ENCODE measurements at places on chromosomes 6 and 20.

DNA sequence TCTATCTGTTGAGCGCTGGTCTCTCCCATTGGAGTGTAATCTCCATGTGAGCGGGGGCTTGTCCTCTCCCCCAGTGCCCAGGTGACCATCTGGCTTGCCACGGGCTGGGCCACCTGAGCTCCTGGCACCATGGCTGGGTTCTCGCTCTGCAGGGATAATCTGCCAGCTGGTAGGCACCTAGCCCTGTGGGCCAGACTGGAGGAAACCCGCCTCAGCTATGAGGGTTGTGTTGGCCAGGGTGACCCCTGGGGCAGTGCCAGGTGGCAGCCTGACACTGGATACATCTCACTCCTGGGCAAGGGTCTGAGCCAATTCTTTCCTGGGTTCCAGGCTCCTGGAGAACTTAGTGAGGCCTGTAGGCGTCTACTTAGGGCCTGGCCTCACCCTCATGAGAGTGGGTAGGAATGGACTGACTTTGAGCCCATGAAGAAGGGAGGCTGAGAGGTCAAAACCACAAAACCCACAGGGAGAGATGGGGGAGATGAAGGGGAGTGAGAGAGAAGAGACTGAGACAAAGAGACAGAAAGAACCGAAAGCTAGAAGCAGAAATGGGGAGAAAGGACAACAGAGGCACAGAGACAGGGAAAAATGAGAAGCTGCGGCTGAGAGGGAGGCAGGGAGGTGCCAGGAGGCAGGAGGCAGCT is 5.8 kb upstream of the SLC52A3 start:
- H3K36me3 ChIP-seq: no peaks in the 10 kb centered on the region
- DNase-seq: no peak
- peaks cover 18% of the 10 kb centered on the region for H3K27me3 ChIP-seq
- no peak overlapping the region for H3K27ac ChIP-seq

- peaks cover 38% of the 10 kb centered on the region for H3K4me1 ChIP-seq
- peaks cover 2% of the 10 kb centered on the region for H3K36me3 ChIP-seq
- H3K27ac ChIP-seq: no peak overlapping the region
- no peak for DNase-seq
- H3K4me3 ChIP-seq: no peak overlapping the region
Measured at GRCh38 chr6:137259349-137259748, 40.2 kb upstream of the IFNGR1 start.

DNA sequence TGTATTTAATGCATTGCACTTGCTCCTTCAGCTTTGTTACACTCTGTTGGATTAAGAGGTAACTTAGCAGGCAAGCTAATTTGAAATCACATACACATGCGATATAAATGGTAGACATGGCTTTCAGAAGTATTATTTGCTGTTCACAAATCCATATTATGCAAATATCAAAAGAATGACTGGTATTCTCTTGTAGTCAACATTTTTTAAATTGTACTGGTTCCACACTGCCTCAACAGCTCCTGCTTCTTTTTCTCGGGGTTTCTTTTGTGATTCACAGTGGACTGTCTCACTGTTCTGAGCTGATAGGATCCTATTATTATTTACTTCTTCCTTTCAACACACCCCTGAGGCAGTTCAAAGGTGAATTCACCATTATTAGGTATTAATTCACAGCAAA is 927.4 kb downstream of the KIF16B start:
- H3K36me3 ChIP-seq: no peaks in the 10 kb centered on the region
- no peaks in the 10 kb centered on the region for H3K4me1 ChIP-seq
- DNase-seq: no peak
- H3K4me3 ChIP-seq: no peak overlapping the region

GRCh38 chr6:16909658-16910360 is 148.5 kb upstream of the ATXN1 start:
- peaks cover 13% of the 10 kb centered on the region for H3K27me3 ChIP-seq
- no peak overlapping the region for H3K27ac ChIP-seq
- no peaks in the 10 kb centered on the region for H3K4me1 ChIP-seq
- no peak overlapping the region for H3K4me3 ChIP-seq
- DNase-seq: no peak

- peaks cover 77% of the 10 kb centered on the region for H3K36me3 ChIP-seq
- peaks cover 4% of the 10 kb centered on the region for H3K4me1 ChIP-seq
- H3K4me3 ChIP-seq: no peak overlapping the region
- H3K27me3 ChIP-seq: no peaks in the 10 kb centered on the region
Measured at GRCh38 chr6:4128748-4129147, 6.6 kb downstream of the ECI2 start.

All from activated B cell treated with CpG ODN at 0.5 μM for 24 hours (primary cell).